Mucosa of gallbladder (tissue), 1 donor: ENCODE measurements at places on chromosomes 2 and 18. TPM values are rescaled to one million over a fixed set of nuclear protein-coding genes. Genes with fewer than 3 reads are reported as not detected.

- DNase-seq: no peak
Observed at GRCh38 chr2:205702576-205702975, 20.3 kb downstream of the NRP2 start.

- DNase-seq: no peak
Observed at GRCh38 chr2:40096360-40096759, 317.3 kb upstream of the THUMPD2 start.

DNA sequence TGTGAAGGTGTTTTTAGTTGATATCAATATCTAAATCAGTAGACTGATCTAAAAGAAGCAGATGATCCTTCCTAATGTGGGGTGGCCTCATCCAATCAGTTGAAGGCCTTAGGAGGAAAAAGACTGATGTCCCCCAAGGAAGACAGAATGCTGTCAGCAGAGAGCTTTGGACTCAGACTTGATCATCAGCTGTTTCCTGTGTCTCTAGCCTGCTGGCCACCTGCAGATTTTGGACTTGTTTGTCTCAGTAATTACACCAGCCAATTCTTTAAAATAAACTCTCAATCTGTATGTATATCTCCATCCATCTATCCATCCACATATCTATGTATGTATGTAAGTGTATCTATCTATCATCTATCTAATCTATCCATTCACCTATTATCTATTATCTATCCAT is 301.3 kb downstream of the LPIN1 start:
- no peak for DNase-seq

- no peak for DNase-seq
Observed at GRCh38 chr2:65999103-65999502, 435.8 kb upstream of the MEIS1 start.

DNA sequence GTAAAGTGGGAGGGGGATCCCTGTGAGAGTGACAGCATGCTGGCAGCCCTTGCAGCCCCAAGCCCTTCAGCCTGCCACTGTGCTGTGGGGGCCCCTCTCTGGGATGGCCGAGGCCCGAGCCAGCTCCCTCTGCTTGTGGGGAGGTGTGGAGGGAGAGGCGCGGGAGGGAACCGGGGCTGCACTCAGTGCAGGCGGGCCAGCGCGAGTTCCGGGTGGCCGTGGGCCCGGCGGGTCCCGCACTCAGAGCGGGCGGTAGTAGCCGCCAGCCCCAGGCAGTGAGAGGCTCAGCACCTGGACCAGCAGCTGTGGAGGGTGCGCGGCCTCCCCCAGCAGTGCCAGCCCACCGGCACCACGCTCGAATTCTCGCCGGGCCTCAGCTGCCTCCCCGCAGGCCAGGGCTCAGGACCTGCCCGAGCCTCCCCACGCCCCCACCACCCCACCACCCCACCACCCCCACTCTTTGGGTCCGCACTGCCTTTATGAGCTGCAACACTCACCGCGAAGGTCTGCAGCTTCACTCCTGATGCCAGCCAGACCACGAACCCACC is 208.1 kb downstream of the CDH19 start:
- no peak for DNase-seq

DNA sequence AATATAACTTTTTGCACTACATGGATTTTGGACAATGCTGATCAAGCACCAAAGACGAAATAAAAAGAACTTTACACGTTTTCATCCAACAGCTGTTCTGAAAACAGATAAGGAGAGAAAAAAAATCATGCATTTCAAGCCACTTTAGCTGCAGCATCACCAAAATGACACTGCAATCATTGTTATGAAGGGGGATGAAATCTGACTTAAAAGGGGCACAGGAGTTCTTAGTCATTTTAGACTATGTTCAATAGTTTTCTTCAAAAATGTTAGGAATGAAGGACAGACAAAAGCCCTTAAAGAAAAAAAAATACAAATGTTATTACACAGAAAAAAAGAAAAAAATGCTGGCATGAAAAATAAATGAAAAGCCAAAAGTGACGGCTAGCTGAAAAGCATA is 71.2 kb downstream of the CUL3 start:
- DNase-seq: no peak

DNA sequence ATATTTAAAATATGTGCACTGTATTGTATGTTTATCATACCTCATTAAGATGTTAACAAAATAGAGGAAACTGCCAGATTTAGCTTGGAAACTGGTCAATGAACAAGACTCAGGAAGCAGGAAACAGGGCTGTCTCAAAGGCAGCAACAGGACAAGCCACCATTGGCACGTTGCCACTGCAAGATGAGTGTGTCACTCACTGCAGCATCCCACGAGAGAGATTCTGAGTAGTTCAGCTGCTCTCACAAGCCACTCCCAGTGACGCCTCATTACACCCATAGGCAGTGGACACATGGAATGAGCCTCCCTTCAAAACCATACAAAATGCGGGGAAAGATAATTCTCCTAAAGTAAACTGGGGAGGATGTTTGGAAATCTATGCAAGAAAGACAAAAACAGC is 181.9 kb upstream of the DLGAP1 start:
- no peak for DNase-seq

The CXCR4 gene
- total RNA-seq: 61.1 TPM

The KDSR gene
- total RNA-seq: 59.4 TPM

The TMEM169 gene
- total RNA-seq: 7.3 TPM
